ENCODE measurements at places on chromosomes 6 and 20.
A peak's percentile ranks its signal among the peaks of the same experiment; 100 is the strongest.

GRCh38 chr6:137646484-137646883 is 152.3 kb upstream of the OLIG3 start:
- no peak for DNase-seq

DNA sequence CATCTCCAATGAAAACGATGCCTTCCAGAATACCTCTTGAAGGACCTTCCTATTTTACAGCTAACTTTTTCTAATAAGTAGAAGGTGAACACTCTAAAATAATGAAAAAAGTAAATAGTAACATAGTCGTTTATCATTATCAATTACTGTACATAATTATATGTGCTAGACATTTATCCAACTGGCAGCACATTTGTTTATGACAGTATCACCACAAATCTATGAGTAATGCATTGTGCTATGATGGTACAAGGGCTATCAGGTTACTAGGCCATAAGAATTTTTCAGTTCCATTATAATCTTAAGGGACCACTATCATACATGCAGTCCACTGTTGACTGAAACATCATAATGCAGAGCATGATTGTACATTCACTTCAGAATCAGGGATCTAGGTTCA is 68.4 kb downstream of the ATG5 start:
- peak; percentile 10 for DNase-seq

- peak; percentile 96 for DNase-seq
Measured at GRCh38 chr6:52566853-52567279, 10.0 kb downstream of the TRAM2 start.

DNA sequence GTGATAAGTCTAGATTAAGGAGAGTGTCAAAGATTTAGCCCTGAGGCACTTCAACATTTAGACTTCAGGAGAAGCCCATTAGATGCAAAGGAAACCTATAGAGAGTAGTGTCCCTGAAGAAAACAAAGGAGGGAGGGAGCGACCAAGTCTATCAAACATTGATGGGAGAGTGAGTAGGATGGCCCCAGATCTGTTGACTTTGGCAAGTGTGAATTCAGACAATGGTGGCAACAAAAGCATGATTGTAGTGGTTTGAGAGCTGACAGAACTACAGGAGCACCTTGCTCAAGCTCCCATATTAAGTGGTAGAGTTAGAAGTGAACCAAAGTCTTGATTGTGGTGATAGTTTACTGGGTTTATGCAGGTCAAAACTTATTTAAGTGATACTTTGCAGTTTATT is 979 bp upstream of the ABCF1 start:
- no peak for DNase-seq

DNA sequence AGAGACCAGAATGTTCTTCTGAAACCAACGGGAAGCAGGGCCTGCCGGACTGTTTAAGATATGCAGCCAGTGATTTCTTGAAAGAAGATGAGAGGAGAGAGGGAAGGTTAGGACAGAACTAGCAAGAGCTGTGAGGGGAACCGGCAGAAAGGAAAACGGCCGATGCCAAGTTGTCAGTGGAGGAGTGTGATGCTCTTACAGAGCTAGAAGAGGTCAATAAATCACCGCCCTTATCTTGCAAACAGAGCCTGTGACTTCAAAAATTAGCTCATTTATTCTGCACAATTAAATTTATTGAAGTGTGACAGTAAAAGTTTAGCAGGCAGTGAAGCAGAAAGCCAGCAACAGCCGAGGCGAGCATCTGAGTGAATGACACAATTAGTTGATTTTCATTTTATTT is 509.5 kb upstream of the ID4 start:
- peak; percentile 61 for DNase-seq

DNA sequence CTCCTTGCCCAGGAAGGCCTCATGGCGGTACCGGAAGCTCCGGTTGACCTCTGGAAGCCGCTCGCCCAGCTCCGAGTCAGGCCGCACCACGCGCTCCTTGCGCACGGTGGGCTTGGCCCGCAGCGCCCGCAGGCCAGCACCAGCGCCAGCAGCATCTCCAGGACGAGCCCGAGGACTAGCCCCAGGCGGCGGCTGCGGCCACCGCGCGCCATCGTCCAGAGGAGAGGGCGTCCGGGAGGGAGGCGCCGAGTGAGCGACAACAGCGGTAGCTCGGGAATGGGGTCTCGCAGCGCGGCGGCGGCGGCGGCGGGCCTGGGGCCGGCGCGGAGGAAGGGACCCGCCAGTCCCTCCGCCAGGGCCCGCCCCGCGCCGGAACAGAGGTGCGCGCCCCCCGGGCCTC is 27.6 kb upstream of the CGA start:
- no peak for DNase-seq

DNA sequence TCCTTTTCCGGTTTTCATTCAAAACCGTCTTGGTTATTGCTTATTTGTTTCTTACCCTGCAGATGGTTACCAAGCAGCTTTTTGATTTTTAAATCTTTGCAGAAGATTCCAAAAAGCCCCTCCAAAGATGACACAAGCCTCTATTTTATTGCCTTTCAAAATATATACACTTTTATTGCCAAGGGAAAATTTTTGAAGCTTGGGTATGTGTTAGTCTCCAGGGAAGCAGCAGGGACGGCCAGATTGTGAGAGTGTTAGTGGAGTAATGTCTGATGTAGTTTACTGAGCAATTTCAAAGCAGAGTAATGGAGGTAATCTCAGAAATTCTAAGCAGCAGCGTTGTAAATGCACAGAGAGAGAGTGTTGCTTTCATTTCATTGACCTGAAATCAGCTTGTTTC is 193.8 kb downstream of the FARS2 start:
- DNase-seq = no peak

- DNase-seq = peak; percentile 93
Measured at GRCh38 chr6:4487538-4487937, 288.7 kb upstream of the CDYL start.

DNA sequence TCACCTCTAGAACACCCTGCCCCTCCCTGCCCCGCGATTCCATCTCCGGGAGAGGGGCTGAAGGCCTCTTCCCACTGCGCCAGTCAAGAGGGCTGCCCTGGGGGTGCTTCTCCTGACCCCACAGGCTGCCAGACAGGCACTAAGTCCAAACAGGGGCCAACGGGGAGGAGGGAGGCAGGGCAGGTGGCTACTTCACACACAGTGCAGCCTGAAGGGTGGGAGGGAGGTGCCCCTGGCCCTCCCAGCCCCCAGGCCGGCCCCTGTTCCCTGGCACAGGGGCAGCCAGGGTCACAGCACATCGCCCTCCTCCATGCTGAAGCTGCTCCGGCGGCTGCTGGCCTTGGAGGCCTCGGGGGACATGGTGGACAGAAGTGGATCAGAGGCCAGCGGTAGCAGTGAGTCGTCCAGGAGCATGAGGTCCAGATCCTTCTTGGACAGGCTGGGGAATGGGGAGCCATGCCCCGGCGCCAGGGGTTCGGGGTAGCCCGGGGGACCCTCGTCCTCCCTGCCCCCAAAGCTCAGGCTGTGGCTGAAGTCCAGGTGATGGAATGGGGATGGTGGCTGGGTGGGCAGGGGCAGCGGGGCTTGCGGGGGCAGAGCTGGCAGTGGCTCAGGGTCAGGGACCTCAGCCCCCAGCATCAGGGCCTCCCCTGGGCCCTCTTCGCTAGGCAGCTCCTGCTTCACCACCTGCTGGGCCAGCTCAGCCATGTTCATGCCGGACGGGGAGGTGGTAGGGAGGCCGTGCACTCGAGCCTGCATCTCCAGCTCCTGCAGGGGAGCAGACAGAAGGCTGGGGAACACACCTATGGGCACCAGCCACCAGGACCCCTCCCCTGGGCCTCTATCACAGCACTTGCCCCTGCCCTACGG is 46.3 kb downstream of the MDFI start:
- DNase-seq = no peak

DNA sequence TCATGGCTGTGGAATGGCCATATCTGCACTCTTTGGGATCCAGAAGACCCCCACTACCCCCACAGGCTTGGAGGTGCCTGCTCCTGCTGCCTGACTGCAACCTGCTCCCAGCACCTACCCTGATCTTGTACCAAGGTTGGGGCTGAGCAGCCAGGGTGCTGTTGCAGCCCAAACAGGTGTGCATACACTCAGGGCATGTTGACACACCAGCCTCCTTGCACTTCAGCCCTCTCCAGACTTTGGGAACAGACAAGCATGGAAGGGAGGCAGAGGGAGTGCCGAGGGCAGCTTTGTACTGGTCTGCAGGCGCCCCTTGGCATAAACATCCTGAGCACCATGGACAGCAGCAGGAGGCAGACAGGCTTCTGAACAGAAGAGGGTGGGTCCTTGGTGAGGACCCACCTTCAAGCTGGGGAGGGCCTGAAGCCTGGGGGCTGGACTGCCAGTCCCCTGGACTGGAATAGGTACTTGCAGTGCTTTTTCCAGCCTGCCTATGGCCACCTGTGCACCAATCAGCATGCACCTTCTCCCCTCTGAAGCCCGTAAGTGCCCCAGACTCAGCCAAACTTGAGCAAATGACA is 1675.8 kb downstream of the HACE1 start:
- DNase-seq = no peak

DNA sequence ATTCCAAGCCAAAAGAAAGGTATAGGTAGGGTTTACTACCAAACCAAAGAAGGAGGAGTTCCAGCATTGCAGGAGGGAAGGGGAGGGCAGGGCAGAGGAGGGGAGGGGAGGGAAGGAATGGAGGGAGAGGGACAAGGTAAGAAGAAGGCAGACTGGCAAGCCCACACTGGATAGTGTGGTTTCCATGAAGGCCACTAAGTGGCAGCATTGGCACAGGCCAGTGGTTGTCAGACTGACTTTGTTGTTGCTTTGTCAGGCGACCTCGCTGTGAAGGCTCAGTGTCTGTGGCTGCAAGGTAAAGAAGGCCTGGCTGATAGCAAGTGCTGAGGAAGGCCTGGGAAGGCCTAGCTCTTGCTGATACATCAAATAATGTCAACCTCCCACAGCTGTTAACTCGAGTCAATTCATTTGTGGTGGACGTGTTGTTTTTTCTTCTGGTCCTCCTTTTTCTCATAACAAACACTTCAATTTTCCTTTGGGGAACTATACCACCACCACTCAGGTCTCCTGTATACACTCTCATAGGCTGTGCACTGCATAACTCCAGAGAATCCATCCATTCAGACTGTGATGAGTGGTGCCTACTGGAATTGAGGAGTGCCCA is 7.7 kb upstream of the ZNF334 start:
- peak; percentile 69 for DNase-seq

DNA sequence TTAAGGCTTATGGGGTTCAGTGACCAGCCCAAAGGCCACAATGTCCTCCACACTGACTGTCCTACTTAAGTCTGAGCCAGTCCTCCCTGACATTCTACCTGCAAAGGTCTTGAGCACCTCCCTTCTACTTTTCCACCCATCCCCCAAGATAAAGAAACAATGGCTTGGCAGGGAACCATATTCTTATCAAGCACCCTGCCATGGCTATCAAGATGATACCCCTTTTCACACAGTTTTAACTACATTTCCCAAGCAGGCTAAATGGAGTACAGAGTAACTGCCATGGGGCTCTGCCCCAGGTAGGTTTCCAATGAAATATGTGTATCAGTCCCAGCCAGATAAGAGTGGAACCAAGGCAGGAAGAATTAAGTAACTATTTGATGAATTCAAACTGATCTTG is 85.9 kb upstream of the MOCS1 start:
- DNase-seq = no peak

- DNase-seq = peak; percentile 17
Measured at GRCh38 chr6:2763876-2764540, 1.2 kb upstream of the WRNIP1 start.

DNA sequence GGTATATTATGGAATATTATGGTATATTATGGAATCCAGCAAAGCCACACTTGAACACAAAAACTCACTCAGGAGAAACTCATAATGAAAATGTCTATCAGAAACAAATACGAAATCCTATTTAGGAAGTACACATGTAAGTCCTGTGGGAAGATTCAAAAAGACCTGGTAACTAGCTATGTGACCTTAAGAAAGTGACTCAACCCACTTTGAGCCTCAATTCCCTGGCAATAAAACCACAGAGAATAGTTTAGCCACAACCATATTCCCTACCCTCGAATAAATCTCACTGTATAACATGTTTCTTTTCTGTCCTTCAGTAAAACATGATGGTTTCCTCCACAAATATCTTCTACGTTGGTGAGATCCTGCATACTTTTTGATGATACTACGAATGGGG is 56.4 kb downstream of the ZMYND8 start:
- DNase-seq = no peak

GRCh38 chr6:140677781-140678528 is 1303.5 kb upstream of the CITED2 start:
- no peak for DNase-seq

DNA sequence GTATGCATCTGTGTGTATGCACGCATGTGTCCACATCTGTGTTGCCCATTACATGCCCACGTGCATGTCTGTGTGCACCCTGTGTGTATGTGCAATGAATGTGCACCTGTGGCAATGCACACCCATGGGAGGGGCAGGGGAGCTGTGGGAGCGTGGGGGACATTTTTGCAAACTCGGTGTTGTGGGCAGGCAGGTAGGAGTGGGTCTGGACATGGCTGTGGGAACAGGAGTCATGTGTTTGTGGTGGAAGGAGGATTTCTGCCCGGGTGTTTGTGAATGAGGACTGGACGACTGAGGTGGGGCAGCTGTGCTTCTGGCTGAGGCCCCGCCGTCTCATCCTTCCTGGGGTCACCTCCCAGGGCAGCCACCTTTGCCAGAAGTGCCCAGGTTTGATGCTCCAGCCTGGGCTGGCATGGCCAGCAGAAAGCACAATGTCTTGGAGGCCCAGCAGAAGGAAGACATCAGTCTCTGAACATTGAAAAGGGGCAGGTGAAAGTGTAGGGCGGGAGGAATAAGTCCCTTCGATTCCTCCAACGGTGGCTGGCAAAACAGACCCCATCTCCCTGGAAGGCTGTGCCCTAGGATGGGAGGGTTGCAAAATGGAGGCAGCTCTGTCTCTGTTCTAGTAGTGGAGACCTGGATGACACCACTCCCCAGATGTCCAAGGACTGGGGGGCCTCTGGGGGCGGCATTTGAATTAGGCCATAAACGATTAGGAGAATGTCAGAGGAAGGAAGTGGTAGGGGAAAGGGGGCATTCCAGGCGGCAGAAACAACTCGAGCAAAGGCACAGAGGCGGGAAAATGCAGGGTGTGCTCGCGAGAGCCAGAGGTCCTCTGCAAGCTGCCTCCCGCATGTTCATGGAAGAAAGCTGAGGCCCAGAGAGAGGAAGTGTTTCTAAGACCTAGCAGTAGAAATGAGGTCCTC is 19.1 kb upstream of the ARMC12 start:
- DNase-seq = no peak

- DNase-seq = no peak
Measured at GRCh38 chr6:136717716-136717990, 74.6 kb downstream of the MAP3K5 start.

GRCh38 chr6:149127212-149127611 is 190.3 kb upstream of the TAB2 start:
- peak; percentile 6 for DNase-seq

GRCh38 chr6:63923139-63923739 is 287.6 kb downstream of the PHF3 start:
- peak; percentile 49 for DNase-seq

- DNase-seq = peak; percentile 85
Measured at GRCh38 chr6:142926494-142927270, 18.3 kb downstream of the HIVEP2 start.
